ENCODE measurements at places on chromosomes 6 and 20.
A peak's percentile ranks its signal among the peaks of the same experiment; 100 is the strongest.

GRCh38 chr6:136396908-136397307, 107.3 kb upstream of the BCLAF1 start:
- DNase-seq = no peak

DNA sequence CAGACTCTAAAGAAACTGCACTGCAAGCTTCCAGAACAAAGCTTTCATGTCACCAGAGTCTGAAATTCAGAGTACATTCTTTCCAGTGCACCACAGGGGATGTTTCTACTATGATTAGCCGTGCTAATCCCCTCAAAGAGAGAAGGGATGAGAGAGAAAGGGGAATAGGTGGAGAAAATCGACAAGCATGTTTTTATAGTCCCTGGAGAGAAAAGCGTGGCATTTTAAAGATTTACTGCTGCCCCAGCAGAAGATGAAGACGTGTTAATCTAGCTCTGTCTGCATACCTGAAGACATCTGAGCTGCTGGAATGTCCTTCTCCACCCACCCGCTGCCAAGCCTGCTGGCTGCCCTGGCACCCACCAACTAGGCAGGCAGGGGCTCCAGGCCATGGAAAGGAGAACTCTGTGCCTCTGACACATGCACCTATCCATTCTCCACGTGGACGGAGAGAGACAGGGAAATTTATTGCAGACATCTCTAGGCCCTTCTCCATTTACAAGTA, 4.1 kb downstream of the MYLK4 start:
- DNase-seq = peak; percentile 32

DNA sequence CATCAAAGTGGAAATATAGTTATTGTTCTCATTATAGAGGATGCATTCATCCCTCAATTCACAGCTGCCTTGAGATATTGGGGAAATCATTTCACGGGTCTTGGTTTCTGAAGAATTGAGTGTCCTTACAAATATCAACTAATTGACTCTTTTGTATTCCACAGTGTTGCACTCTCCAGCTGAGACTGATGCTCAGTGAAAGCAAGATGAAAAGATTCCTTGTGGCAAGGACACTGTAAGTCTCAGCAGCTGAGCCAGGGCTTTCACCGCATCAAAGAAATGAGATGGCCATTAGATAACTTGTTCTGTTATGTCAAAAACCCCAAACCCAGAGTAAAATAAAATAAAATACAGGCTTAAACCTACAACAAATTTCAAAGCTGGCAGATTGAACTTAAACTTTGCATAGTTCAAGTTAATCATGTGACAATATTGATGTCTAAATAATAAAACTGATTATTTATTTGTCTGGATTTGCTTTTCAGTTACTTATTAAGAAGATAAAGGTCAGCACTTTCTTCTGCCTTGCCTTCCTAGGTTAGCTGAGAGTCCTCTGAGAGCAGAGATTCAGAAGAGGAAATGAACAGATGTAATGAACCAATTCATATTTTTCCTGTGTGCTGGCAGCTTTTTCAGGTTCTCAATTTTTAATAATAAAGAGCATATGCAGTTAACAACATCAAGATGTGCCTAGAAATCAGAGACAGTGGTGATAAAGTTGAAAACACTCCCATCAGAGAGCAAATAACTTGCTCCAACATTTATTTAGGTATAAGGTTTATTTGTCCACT, 82.4 kb upstream of the SMLR1 start:
- DNase-seq = no peak

DNA sequence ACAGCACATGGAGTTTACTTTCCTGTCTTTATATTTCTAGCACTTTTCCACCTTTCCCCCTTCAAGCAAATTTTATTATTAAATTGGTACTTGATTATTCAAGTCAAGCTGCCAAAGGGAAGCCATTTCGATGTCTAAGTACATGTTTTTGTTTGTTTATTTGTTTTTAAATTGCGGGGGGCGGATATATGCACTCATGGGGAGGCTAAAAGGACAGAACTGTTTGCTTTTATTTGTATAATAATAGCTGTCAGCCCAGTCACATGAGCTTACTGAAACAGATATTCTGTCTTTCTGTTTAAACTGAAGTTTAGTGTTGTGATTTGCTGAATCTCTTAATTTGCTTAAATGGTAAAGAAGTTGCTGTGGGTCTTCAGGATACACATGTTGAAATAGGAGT, 49.6 kb upstream of the PLCG1 start:
- DNase-seq = no peak

- DNase-seq = no peak
Observed at GRCh38 chr6:12873691-12874090, 157.1 kb downstream of the PHACTR1 start.

GRCh38 chr6:90350689-90351554, 54.3 kb upstream of the BACH2 start:
- DNase-seq = no peak

DNA sequence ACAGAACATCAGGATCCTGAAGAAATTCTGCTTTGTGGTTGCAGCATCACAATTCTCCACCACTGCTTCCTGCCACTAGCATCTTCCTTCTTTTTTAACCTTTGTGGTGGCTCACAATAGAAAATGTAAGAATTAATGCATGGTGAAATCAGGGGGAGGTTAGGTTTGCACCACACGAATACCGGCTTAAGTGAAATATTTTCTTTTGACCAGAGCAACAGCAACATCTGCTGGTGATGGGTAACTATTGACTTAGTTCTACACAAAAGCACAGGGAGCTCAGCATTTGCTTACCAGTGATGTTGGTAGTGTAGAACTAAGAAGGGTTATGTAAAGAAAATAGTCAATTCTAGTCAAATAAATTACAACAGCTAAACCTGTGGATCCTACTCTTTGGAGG, 280.5 kb downstream of the SYNE1 start:
- peak; percentile 27 for DNase-seq

DNA sequence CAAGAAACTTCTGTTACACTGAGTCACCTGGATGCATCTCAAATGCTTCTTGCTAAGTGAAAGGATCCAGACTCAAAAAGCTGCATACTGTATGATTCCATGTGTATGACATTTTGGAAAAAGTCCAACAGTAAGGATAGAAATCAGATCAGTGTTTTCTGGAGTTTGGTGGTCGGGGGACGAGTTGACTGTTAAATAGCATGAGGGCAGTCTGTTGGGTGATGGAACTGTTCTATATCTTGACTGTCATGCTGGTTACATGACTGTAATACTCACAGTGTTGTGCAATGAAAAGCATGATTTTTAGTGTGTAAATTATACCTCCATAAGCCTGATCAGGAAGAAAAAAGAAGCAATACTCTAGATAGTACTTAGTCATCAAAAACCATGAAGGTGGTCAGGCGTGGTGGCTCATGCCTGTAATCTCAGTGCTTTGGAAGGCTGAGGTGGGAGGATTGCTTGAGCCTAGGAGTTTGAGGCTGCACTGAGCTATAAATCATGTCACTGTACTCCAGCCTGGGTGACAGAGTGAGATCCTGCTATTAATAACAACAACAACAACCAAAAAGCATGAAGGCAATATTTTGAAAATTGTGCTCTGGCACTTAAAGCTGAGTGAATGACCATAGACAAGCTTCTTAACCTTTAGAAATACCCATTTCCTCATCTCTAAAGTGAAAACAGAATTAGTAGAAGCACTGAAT, 30.5 kb upstream of the SASH1 start:
- no peak for DNase-seq

DNA sequence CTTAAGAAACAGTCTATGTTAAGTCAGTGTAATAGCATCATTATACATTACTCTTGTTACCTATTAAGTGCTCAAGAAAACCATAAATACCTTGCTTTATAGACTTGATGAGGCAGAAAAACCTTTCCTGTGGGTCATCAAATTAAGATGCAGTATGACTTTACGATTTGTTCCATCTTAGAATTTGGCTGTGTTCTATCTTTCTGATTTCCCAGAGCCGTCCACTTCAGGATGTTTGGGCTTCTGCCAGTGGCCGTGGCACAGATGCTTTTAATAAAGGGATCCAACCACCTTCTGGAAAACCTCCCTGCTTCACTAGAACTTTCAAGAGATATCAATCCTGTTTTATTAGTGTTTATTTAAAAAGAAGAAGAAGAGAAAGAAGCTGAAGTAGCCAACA, 71.2 kb downstream of the PDE7B start:
- peak; percentile 87 for DNase-seq

- no peak for DNase-seq
Observed at GRCh38 chr6:72792692-72793091, 170.8 kb downstream of the KCNQ5 start.

DNA sequence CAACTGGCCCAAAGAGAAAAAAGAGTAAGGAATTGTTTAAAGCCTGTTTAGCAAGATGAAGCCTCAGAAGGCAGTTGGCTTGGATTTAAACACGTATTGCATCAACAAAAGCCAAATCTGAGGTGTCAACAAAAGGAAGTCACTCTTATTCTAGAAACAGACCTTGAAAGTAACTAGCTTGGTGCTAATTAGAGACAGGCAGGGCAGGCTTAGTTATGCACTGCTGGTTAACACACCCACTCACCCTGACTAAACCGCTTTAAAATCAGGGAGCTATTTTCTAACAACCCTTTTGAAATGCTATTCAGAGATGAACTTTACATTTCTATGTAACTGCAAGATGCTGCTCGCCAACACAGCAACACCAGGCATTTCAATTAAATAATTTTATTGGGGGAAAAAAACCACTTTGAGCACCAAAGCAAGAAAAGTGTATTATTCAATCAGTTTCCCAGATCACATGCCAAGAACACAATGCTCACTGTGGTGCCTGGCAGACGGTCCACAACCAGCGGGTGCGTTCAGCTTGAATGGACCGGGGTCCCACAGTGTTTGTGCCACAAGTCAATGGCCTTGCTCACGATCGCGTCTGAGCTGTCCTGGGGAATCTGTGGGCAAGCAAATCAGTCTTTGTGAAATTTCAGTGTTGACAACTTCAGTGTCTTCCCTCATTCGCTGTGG, 23.6 kb downstream of the TBC1D7 start:
- no peak for DNase-seq

- peak; percentile 9 for DNase-seq
Observed at GRCh38 chr6:77092971-77093370, 370.3 kb downstream of the HTR1B start.

GRCh38 chr6:159056432-159056831, 11.6 kb upstream of the TAGAP start:
- DNase-seq = no peak

DNA sequence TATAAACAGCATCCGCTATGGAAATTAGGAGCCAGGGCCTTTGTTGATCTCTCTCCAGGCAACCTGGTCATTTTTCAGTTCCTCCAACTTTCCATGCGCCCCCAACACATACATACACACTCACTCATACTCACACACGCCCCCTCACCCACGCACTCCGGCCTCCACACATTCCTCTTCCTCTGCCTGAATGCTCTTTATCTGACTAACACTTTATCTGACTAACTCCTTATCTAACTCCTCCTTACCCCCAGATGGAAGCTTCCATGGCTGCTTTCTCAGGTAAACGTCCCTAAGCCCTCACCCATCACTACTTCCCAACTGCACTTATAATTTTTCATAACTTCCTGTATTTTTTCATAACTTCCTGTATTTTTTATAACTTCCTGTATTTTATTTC, 17.4 kb downstream of the CASS4 start:
- DNase-seq = peak; percentile 67

DNA sequence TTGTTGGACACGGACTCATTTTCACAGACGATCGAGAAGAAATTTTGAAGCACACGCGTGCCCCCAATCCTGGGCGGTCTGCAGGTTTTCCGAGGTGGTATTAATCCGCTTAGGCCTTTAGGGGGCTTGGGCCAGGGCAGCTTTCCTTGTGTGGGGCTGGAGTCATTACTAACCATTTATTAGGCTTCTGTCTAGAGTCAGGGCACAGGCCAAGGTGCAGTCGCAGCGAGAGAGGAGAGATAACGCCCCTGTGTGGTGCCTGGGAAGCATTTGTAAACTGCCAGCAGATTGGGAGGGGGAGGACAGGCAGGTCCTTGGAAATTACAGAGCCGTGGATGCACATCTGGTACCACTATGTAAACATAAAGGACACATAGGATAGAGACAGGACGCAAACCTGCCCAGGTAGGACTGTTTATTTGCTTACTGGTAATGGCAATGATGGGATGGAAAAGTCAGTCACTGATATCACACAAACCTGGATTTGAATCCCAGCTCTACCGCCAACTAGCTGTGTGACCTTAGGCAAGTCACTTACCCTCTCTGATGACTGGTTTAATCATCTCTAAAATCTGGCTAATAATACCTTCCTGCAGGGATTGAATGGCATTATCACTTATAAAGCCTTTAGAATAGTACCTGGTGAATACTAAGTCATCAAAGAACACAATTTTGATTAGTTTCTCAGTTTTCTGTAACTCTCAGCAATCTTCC, 76.4 kb downstream of the TMEM242 start:
- no peak for DNase-seq

- no peak for DNase-seq
Observed at GRCh38 chr20:37207171-37207570, 27.8 kb upstream of the MROH8 start.

DNA sequence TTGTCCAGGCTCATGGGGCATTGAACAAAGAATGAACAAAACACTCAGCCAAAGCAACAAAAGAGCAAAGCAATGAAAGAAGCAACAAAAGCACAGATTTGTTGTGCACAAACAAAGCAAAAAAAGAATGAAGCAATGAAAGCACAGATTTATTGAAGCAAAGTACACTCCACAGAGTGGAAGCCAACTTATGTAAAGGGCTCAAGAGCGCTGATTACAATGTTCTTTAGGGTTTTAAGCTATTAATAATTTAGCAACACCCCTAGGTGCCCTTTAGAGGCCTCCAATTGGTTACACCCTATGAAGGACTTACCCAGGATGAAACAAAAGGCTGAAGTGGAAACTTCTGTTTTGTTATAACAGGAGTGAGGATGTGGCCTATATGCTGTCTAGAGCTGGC, 179.2 kb upstream of the PROKR2 start:
- no peak for DNase-seq

DNA sequence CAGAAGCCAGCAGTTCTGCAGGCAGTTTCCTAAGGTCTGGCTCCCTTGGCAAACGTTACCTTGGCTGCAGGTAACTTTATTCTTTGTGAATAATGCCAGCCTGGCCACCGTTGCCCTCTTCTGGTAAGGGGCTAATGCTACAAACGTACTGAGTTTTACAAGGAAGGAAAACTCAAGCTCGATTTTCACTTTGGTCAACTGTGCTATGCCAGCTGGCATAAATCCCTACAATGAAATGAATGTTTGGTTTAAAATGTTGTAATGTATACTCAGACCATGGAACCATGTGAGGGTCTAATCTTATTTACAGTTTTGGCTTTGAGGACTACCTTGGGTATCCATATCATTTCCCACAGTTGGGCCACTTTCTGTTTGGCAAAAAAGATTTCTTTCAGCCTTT, 101.4 kb downstream of the SLX4IP start:
- peak; percentile 31 for DNase-seq

GRCh38 chr6:73644941-73645591, 8.7 kb downstream of the SLC17A5 start:
- DNase-seq = no peak

DNA sequence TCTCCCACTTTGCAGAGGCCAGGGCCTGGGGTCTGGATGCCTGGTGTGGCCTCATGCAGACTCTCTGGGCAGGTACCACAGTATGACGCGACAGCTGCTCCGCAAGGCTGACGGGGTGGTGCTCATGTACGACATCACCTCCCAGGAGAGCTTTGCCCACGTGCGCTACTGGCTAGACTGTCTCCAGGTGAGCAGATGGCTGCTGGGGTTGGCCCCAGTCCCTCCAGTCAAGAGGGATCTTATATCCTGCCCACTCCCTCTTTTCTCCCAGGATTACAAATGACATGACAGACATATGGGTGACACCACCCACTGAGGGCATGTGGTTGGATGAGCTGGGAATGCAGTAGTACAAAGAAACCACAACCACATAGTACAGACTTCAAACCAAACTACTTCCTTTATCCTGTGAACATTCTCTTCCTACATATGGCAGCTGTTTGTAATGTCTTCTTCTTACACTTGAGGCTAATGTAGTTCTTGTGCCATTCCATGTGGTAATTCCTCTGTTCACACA, 29.9 kb downstream of the RAB44 start:
- DNase-seq = peak; percentile 42
